Upper lobe of right lung (tissue), 1 donor: ENCODE measurements at places on chromosomes 4 and X.

- DNase-seq, result no peak
Measured at GRCh38 chr4:152848508-152848907, 68.8 kb downstream of the ARFIP1 start.

DNA sequence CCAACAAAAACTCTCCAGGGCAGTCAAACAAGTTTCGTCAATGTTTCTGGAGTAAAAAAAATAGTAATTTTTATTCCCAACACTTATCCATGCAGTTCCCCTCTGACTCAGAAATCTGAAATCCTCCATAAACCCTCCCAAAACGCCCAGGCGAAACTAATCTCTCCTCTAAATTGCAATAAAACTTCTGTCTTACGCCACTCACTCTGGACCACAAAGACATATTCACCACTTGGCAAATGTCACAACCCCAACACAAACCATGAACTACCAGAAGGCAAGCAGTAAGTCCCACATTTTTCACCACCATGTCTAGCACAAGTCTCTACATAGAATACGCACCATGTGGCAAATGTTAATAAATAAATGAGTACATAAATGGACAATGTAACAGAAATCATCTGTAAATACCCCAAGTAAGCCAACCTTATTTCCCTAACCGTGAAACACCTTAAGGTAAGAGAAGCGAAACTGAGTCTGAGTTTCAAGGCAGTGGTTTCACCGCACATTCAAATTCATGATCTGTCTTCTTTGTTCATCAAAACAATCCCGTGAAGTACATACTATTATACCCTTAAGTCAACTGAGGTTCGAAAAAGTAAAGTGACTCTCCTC is 1.6 kb downstream of the PAPSS1 start:
- no peak for DNase-seq

GRCh38 chrX:50152456-50152855 is 48.4 kb downstream of the AKAP4 start:
- DNase-seq, result no peak

DNA sequence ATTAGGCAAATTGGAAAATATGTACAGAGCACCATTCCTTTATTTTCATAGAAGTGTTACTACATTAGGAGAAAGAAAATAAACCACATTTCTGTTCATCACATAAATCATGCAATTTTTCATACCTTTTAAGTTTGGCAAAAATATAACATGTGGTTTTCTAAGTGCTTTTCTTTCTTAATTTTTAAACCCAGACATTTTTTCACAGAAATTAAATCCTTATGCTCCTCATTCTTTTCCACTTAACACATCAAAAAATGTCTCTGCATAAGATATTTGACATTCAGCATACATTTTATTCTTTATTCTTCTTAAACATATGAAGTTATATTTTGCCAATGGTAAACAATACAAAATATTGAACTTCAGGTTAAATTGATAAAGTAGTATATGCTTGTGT is 826.6 kb upstream of the SLIT2 start:
- no peak for DNase-seq

DNA sequence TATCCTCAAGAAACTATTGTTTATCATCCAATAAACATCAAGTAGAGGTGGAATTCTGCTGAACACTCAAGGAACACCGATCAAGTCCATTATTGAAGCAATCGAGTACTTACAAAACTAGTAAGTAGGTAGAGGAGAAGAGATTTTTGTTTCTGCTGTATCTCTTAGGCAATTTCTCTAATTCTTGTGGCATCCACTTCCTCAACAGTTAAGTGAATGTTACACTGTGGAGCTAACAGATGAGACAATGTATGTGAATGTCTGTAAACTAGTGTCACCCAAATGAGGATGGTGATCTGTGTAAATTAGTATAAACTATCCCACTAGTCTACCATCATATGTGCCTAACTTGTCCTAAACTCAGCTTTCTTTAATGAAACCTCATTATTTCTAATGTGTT is 261.6 kb downstream of the ARHGAP24 start:
- no peak for DNase-seq

- DNase-seq, result peak; percentile 95
Measured at GRCh38 chr4:13627606-13628311, at the start of gene BOD1L1. Gene BOD1L1, minus strand, starts transcription at chr4:13627725. Its CDS starts 138 bp downstream, at chr4:13627587.

GRCh38 chr4:2301806-2302205 is 39.9 kb upstream of the MXD4 start:
- no peak for DNase-seq

- no peak for DNase-seq
Measured at GRCh38 chr4:158253350-158253980, 43.2 kb downstream of the TMEM144 start.

- no peak for DNase-seq
Measured at GRCh38 chr4:168059251-168059650, 33.1 kb upstream of the ANXA10 start.

- no peak for DNase-seq
Measured at GRCh38 chr4:185334326-185334725, 61.4 kb downstream of the LRP2BP start.

DNA sequence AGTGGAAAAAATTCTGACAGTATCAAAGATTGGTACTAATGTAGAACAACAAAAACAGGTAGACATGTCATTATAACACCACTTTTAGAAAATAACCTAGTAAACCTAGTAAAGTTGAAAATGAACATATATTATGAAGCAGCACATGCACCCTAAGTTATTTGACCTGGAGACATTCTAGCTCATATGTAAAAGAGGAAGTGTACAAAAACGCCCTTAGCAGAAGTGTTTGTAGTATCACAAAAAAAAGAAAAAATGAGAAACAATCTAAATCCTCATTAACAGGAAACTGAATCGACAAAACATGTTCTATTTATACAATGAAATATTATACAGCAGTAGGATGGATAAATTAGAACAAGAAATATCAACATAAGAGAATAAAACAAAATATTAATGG is 318.9 kb upstream of the PPP1R2C start:
- no peak for DNase-seq

- no peak for DNase-seq
Measured at GRCh38 chr4:87540146-87541058, 11.2 kb upstream of the SPARCL1 start.

GRCh38 chr4:56671373-56671772 is 9.7 kb downstream of the HOPX start:
- no peak for DNase-seq

GRCh38 chr4:140255927-140256326 is 101.9 kb upstream of the MAML3 start:
- no peak for DNase-seq

DNA sequence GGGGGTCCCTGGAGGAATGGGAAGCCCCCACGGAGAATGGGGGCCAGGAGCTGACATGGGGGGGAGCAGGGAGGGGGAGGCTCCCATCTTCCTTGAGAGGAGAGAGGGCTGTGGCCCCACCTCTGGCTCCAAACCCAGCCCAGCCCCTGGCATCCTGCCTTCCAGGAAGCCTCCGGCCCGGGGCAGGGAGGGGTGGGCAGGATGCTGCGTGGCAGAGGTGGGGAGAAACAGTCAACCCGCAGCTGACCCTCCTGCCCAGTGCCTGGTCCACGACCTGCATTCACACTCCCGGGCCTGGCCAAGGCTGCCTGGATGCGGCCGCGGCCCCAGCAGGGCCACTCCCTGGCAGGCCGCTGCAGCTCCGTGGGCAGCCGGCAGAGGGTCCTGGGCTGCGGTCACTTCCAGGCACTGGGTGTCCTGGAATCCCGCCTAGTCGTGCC is 39.0 kb downstream of the CPLX1 start:
- peak; percentile 67 for DNase-seq

DNA sequence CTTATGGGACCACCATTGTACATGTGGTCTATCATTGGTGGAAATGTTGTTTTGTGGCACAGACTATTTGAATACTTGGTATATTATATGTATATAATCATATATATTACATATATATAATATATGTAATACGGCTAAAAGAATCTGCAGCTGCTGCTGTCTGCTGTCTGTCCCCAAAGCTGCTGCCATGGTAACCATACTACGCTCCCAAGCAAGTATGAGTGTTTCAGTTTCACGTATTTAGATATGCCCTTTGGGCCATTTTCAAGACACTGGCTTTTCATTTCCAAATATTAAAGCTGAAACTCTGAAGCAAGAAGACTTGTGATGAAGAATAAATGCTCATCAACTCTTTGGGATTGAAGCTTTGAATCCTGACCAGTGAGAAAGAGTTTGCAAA is 42.0 kb upstream of the ARSJ start:
- no peak for DNase-seq

DNA sequence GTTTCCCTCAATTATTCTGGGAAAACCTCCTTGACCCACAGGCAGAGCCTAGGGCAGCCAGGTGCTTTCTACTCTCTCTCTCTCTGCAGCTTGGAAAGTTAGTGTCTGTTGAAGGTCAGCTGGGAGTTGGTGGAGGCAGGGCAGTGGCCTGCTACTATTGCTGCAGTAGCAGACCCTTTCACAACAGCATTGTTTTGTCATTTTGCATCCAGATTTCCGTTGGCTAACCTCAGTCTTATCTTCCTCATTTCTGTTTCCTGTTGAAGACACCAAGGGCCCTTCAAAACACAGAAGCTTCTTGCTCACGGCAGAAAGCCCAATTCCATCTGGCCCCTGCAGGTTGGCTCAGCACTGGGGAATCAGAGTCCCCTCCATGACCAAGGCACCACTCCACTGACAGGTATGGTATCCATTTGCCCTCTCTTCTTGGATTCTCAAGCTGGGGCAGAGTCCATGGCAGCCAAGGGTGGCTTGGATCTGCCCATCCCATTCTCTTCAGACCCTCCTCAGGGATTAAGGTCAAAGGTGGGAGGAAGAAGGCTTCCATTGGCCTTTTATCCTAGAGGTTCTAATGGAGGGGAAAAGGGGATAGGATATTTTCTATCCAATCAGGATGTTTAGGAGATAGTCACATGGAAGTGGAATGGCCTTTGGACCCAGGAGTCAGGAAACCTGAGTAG is 24.6 kb downstream of the VSIG4 start:
- no peak for DNase-seq

DNA sequence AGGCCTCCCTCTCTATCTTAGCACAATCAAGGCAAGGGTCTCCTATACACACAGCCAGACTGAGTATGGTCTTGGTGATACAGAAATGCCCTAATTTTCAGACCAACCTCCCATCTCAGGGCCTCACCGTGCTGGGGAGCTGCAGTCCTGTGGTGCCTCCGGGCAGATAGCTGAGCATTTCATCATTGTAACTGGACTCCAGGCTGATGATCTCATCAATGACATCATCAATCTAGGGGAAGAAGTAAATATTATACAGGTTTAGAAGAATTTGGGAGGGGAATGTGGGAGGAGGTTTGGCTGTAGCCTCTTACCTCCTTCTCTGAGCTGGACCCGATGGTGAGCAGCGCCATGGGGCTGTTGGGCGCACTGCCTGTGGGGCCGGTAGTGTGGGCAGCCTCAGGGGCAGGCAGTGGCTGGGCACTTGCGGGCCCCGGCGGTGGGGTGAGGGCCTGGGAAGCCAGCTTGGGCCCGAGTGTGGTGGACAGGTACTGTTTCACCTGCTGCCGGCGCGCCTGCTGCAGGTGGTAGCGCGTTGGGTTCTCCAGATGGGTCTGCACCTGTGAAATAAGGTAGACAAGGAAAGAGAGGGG is 5.2 kb downstream of the TFE3 start:
- DNase-seq, result no peak

DNA sequence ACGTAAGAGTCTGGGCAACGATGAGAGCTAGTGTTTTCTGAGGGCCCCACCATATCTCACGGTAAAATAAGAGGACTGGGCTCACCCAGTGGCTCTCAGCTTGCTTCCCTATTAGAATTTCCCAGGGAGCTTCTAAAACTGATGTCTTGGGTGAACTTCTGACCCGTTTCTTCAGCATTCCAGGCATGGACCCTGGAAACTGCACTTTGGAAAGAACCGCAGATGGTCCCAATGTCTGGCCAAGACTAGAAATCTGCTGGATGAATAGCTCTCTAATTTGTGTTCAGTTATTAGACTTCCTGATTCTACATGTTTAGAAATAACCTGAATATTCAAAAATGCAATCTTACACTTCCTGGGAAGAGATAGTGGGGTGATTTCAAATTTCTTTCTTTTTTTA is 127.8 kb downstream of the ANOS1 start:
- no peak for DNase-seq

DNA sequence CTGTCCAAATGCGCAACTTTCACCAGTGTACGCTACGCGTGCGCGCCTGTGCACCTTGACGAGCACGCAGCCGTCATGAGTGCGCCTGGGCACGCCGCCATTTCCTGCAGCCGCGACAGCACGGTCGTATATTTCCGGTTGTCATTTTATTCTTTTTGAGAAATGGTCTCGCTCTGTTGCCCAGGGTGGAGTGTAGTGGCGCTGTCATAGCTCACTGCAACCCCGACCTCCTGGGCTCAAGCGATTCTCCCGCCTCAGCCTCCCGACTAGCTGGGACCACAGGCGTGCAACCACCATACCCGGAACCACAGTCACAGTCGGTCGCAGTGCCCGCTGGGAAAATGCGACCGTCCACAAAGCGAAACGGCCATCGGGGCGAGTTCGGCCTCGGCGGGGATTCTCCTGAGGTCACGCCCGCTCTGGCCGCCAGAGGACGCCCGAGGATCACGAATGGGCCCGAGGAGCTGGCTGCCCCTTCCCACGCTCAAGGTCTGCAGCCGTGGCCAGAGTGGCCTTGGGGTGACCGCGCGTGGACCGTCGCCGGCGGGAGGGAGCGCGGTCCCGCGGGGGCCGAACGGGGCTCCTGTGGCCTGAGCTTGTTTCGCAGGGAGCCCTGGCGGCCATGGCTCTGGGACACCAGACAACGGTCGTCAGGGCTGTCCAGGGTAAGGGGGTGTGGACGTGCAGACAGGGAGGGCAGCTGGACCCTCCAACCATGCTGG is 23.7 kb upstream of the PNMA3 start:
- peak; percentile 88 for DNase-seq

DNA sequence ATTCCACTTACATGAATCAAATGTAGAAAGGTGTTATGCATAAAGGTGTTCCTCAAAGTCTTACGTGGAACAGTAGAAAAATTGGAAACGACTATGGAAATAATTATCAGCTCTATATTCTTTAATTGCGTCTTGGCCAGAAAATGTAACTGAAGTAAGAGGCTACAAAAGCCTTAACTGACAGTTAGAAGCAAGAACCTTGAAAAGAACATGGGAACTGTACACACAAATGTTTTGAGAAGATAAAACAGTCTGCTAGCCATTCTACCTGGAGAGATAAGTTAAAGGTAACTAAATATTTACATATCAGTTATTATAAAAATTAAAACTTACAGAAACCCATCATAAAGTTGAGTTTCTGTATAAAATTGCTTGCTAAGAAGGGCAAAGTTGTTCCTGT is 172.0 kb upstream of the FTHL17 start:
- no peak for DNase-seq

DNA sequence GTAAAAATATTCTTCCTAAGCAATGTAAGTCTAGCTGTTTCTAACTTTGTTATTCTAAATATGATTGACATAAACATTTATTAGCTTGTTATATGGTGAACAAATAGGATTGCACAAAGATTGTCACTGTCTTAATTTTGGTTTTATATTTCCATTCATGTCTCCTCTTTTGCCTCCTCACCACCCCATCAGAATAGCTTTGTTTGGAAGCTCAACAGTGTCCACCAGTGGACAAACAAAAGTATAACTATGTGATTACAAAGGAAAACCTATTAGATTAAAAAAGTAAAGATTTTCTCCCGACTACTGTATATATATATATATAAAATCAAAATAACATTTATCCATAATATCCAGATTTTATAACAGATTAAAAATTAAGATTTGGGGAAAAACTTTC is 468.2 kb downstream of the ZIC3 start:
- no peak for DNase-seq

GRCh38 chr4:181018913-181019312 is 1224.3 kb upstream of the TENM3 start:
- DNase-seq, result no peak
